ENCODE measurements at places on chromosomes 11 and 22.

- no peak for DNase-seq
These were observed 50.2 kb downstream of the MCAM start for GRCh38 chr11:119266517-119267255.

DNA sequence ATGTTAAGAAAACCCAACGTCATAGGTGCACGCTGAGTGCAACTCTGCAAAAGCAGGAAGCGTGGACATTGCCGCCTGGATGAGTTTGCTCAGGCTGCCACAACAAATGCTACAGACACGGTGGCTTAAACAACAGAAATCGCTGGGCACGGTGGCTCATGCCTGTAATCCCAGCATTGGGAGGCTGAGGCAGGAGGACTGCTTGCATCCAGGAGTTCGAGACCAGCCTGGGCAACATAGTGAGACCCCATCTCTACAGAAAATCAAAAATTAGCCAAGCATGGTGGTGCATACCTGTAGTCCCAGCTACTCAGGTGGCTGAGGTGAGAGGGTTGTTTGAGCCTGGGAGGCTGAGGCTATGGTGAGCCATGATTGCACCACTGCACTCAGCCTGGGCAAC, 13.4 kb upstream of the PGA3 start:
- no peak for DNase-seq

DNA sequence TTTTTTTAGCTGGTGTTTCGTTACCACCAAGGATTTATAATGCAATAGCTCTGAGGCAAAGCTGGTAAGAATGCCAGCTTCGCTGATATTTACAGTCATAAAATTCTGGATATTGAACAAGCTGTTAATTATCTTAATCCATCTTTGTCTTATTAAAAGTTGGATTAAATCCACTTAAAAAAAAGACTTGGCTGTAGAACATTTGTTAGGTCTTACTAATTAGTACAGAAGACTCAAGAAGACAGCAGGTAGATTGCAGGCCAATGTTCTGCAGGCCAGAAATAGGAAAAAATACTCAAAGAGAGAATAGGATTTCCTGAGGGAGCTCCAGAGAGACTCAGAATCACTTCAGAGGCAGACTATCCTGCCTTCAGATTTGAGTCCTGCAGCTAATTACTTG, 7.5 kb downstream of the ROBO4 start:
- no peak for DNase-seq

GRCh38 chr22:26043031-26043430, 126.2 kb upstream of the SEZ6L start:
- DNase-seq: no peak

GRCh38 chr22:26134654-26135330, 34.5 kb upstream of the SEZ6L start:
- no peak for DNase-seq

DNA sequence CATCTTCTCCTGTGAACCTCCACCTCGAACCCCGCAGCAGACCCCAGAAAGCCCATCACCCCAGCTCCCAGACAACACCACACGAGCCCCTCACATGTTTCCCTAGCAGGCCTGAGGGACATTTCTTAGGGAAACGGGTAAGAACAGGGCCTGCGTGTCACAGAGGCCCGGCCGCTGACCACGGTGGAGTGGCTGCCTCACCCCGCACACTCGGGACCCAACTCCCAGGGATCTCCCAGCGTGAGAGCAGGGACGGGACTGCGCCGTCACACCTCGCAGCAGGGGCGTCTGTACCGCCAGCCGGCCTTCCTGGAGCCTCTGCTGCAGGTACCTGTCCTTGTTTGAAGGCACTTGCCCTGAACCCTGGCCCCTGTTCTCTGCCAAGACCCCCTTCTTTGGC, 10.2 kb downstream of the ATP5MGL start:
- DNase-seq: no peak

- DNase-seq: no peak
These were observed 168.8 kb downstream of the RCN1 start for GRCh38 chr11:32259641-32260081.

- DNase-seq: no peak
These were observed 928.0 kb upstream of the FAT3 start for GRCh38 chr11:91296629-91297028.

- DNase-seq: no peak
These were observed 1.8 kb downstream of the TUBA8 start for GRCh38 chr22:18112440-18112839.

GRCh38 chr22:46040471-46041465, 63.8 kb upstream of the WNT7B start:
- DNase-seq: no peak

DNA sequence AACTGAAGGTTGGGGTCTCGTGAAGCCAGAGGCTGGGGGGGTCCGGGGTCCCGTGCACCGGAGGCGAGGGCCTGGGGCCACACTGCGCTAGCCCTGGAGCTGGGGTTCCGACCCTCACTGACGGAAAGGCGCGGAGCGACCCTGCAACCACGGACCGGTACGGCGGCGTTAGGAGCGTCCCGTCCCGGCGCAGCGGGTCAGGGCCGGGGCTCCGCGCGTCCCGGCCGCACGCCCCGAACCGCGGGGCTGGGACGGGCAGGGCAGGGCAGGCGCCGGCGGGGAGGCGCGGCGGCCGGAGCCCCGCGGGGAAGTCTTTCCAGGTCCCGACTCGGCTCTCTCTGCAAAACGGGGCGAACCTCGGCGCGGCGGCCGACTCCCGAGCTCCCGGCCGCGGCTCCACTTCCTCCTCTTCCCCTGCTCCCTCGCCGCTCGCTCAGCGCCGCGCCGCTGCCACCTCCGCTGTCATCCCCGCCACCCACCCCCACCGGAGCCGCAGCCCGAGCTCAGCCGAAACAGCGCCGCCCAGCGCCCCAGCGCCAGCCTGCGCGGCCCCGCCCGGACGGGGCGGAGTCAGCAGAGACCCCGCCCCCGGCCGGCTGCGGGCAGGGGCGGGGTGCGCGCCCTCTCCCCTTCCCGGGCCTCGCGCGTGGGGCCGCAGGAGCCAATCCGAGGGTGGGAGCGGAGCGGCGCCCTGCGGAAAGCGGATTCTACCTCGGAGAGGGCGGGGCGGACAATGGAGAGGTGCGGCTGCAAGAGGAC, at the start of gene GDPD5:
GDPD5 (minus strand) TSS at position 509 of the 759 bp plus-strand sequence. CDS start 48,206 bp downstream, outside the sequence.
- peak; percentile 64 for DNase-seq
